ENCODE measurements at places on chromosomes 12 and 14.

GRCh38 chr14:89351516-89352404 is 65.3 kb downstream of the FOXN3 start:
- no peak for DNase-seq

DNA sequence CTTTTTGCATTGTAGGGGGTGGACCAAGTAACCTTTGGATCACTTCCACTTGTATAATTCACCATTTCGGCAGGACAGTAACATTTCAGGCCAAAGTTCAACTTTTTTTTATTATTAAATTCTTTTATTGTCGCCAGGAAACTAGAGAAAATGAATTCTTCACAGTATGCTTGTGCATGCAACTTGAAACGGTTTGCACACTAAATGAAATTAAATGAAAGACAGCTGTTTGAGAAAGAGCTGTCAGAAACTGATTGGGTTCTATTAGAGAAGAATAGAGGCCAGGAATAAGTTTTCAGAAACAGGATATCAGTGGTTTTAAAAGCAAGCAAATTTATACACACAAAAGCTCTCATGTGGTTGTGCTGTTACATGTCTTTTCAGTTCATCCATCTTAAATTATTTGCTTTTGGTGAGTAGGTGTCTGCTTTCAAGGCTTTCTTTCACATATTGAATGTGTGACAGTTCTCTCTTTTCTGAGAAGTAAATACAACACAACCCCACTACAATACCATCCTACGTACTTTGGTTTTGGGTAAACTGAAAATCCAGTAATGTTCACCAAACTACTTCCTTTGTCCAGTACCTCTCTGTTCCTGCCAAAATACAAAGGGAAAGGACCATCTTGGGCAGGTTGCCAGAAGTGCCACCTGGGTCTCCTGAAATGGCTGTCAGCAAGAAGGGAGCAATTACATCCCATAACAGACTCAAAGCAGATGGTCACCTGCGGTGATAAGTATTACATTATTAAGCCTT is 291.7 kb downstream of the RAD51B start:
- DNase-seq: no peak

DNA sequence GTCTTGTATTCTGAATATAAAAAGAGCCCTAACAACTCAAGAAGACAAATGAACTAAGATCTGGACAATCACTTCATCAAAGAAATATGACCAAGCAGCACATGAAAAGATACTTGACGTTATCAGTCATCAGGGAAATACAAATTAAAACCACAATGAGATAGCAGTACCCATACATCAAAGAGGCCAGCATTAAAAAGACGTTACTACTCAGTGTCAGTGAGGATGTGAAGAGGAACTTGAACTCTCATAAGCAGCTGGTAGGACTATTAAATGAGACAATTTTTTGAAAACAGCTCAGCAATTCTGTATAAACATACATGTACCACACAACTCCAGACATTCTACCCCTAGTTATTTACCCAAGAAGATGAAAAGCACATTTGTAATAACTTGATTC is 55.9 kb downstream of the FERMT2 start:
- no peak for DNase-seq

DNA sequence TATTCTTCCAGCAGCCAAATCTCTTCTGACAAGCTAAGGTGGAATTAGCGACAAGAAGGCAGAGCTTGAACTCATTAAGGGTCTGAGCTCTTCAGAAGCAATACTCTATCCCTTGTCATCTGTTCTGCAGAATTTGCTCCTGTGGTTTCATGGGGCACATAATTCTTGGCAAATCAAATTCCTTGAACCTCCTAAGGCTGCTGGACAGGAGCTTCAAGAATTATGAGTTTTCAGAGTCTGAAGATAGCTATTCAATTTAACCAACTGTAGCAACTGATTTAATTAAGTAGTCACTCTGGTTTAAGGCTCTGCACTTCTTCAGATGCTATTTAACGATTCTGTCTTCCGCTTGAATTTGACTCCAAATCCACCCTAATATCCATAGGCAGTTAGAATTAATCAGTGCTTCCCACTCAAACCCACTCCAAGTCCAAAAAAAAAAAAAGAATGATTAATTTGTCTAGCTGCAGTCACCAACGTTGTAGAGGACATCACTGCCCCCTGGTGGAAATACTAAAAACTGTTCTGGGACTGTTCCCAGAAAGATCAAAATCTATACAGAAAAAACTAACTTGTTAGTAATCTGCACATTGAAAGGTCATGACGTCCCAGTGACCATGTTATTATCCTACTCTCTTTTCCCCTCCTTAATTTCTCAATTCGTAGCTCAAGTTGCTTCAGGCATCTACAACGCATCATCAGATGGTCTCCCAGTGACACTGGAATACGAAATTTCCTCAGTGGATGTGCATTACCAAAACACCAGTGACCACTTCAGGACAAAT is 169.9 kb downstream of the KIF21A start:
- no peak for DNase-seq

DNA sequence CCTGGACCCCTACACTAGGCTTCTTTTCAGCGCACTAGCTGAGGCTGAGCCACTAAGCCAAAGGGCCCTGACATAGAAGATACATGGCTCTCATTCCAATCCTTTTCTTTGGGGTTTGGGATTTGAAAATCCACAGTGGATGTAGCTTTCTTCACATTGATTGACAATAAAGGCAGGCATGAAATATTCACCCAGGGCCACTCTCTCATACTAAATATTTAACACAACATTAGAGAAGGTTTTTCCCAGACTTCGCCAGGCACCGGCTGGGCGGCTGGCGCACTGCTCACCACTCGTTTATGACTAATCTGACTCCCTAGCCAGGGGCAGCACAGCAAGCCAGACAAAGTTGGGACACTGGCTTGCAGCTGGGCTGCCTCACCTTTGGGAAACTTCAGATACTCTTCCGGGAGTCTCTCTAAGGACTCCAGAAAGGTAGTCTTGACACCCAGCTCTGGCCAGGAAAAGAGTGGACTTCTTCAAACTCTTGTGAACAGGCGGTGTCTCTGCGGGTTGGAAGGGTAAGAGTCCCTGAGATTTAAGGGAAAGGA is 699 bp upstream of the HOXC11 start:
- no peak for DNase-seq

- no peak for DNase-seq
Observed at GRCh38 chr12:58764100-58764953, 156.0 kb downstream of the LRIG3 start.

- no peak for DNase-seq
Observed at GRCh38 chr12:117100251-117100650, 1.0 kb upstream of the TESC start.

- no peak for DNase-seq
Observed at GRCh38 chr12:12835378-12836146, 22.4 kb downstream of the DDX47 start.

GRCh38 chr12:66403746-66404145 is 101.5 kb downstream of the HELB start:
- no peak for DNase-seq

GRCh38 chr12:49335118-49335954 is 1.7 kb downstream of the C1QL4 start:
- DNase-seq: no peak

GRCh38 chr14:46769292-46769691 is 117.7 kb upstream of the RPL10L start:
- DNase-seq: no peak

DNA sequence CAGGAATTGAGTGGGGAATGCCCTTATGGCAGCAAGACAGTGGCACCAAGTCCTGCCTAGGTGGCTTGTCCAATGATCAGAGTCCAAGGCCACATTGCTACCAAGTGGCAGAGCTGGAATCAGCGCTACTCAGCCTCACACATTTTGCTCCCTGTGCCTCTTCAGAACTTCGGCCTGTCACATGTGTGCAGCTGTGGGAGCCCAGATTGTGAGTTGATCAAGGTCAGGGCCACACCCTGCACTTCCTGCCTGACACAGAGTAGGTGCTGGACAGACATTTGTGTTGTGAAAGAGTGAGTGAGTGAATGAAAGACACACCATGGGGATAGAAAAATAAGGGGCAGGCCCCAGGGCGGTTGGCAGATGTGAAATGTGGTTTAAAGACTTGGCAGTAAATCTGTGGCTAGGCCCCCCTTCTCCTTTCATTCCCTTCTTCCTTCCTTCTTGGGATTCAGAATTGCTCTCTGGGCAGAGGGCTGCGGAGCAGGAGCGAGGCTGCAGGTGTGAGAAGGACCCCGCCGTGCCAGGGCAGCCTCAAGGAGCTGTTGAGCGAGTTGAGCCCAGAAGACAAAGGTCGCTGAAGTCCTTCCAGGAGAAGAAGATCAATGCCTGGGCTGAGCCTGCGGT is 83.5 kb downstream of the SLC25A47 start:
- DNase-seq: no peak

DNA sequence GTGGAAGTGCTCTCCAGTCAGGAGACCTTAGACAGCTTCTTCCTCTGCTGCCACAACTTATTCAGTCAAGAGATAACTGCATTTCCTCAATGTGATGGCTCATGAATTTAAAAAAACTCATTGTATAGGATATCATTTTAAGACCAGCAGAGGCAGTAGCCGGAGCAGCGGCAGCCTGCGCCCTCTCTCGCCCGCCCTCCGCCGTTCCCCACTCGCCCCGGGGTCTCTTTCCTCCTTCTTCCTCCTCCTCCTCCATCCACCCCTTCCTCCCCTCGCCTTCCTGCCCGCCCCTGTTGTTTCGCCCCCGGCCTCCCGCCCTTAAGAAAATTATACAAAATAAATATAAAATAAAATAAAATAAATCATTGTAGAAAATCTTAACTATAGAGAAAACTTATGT is 687.6 kb downstream of the FLRT2 start:
- no peak for DNase-seq
